ENCODE measurements at places on chromosomes 12 and 14. TPM values are rescaled to one million over a fixed set of nuclear protein-coding genes. Genes with fewer than 3 reads are reported as not detected.

The RPGRIP1 gene
- not detected for total RNA-seq

The BEGAIN gene
- total RNA-seq = 0.88 TPM

The IFNG-AS1 gene
- total RNA-seq = not detected

The ZC2HC1C gene
- 0.89 TPM for total RNA-seq

The NPAS3 gene
- total RNA-seq = 0.32 TPM

The NPFF gene
- not detected for total RNA-seq

The ACIN1 gene
- total RNA-seq = 88.7 TPM

The TPPP2 gene
- not detected for total RNA-seq

The CCDC175 gene
- total RNA-seq = not detected
